ENCODE measurements at places on chromosomes 3 and 15.

GRCh38 chr3:14606669-14607339, 44.8 kb upstream of the CCDC174 start:
- DNase-seq = no peak

DNA sequence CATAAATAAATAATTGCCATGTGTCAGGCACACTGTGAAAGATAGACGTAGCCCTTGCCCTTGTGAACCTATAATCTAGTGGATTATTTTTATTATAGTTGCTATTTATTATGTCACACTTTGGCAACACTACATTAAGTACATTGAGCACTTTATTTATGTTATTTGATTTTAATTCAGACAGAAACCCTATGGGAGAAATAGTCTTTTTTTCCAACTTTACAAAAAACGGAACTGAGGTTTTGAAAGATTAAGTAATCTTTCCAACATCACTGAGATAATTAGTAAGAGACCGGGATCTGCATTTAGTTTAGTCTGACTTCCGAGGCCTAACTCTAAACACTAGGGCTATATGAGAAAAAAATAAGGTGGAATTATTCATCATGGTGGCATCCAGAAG, 2.8 kb upstream of the FILIP1L start:
- DNase-seq = no peak

DNA sequence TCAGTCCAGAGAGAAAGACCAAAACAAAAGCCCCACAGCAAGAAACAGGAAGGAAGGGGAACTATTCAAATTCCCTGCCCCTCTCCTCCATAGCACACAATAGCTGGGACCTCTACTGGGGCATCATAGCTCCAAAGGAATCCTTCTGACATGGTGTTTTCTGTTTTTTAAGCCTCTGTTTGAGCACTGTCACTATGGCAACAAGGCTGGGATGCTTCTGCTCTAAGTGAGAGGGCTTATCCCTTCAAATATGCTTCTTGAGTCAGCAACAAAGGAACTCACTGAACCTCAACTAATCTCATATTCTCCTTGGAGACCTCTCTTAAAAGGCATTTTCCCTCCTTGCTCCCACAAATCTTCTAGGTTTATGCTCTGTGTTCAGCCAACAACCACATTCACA, 40.5 kb downstream of the MYLK start:
- no peak for DNase-seq

GRCh38 chr3:122183521-122183892, at the start of gene CASR:
Gene CASR, plus strand, starts transcription at chr3:122183668. Its CDS starts 70,522 bp downstream, at chr3:122254190.
- no peak for DNase-seq

Data from SW 1271 (cell line).